Neuronal stem cell (in vitro differentiated cells): ENCODE measurements at places on chromosomes 1 and 21.

DNA sequence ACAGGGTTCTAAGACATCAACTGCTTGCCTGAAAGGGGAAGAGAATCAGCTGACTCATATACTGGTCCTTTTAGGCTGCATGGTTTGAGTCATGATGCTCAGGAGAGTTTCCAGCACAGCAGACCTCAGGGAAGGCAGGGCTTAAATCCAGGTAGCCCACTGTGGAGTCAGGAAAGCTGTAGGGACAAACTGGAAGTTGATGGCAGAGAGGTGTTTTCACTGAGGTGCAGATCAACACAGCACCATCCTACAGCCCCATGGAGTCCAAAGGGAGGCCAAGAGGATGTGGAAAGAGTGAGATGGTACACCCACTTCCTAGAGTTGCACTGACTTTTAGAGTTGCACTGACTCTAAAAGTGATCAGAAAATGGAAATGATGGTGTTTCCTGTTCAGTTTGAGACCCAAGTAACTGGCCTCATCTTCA lies 252.4 kb upstream of the DUSP10 start:
- no peak for DNase-seq

DNA sequence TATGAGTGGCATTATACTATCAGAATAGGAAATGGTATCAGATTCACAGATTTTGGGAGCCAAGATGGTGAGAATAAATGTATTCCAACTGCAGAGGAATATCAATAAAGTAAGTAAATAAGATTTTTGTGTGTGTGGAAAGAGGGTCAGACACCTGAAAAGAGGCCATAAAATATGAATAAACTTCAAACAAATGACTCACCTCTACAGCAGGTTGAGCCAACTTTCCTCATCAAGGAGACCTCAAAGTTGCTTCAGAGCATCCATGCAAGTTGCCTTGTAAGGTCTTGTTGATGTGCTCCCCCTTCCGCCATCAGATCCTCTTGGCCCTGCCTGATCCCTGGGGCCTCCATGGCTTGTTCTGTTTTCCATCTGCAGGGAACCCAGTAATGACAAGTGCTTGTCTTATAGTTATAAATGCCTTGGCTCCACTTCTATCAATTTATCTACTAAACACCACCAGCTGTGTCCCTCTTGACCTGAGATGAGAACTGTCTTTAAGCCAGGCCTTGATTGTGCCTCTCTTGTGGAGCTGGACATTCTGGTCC lies 775.6 kb downstream of the LTN1 start:
- no peak for DNase-seq

- DNase-seq: no peak
Observed at GRCh38 chr1:98034505-98034904, 113.7 kb upstream of the DPYD start.

DNA sequence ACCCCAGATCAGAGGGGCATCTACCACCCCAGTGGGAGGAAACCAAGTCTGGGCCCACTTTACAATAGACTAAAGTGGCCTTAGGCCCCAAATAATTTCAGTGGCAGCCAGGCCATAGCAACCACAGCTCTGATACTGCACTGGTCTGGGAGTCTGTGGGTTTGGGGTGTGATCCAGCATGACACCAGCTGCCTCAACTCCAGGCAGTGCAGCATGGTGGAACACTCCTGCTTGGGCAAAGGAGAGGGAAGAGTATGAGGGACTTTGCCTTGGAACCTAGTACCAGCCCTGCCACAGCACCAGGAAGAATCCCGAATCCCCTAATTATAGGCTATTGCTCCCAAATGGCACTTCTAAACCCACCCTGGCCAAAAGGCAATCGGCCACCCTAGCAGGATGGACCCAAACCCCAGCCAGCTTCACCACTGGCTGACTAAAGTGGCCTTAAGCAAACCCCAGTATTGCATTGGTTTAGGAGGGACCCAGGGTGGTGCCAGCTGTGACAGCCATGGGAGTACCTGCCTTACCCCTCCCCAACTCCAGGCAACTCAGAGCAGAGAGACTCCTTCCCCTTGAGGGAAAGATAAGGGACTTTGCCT lies 47.1 kb downstream of the PACC1 start:
- DNase-seq: no peak

DNA sequence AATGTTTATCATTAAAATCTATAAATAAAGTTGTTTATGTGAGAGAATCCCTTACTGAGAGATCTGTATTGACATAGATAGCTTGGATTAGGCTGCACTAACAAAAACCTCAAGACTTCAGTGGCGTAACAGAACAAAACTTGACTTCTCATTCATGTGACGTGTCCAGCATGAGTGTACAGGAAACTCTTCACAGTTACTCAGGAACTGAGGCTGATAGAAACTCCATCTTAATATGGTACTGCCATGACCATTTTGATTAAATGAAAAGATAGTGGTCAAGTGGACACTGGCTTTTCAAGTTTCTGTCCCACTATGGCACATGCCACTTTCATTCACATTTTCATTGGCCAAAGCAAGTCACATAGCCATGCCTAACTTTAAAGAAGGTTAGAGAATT lies 3.7 kb downstream of the ST3GAL3 start:
- no peak for DNase-seq

- DNase-seq: no peak
Observed at GRCh38 chr1:221839782-221840395, 98.0 kb upstream of the DUSP10 start.

- no peak for DNase-seq
Observed at GRCh38 chr1:218983433-218983832, 190.2 kb upstream of the LYPLAL1 start.

DNA sequence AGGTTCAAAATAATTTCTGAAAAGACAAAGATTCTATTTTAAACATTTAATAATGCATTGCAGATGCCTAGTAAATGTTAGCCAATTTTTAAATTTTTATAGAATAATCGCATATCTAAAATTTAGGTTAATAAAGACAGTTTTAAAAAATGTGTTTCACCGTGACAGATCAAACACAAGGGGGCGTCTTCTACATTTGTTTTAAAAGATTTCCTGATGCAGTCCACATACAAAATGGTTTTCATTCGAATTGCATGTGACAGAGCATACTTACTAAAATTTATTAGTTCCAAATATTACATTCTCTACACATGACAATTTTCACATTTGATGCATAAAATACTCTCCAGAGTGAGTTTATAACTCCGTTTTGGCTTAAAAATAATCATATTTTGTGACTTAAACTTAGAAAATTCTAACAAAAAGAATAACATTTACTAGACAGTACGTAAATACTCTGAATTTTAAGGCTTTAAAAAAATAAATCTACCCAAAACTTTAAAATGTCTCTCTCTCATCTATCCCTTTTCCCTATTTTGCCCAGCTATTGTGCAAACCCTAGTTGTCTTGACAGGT lies 75.5 kb downstream of the ADAMTS1 start:
- DNase-seq: no peak

- no peak for DNase-seq
Observed at GRCh38 chr1:50329332-50329932, 93.8 kb downstream of the DMRTA2 start.

- peak; percentile 48 for DNase-seq
Observed at GRCh38 chr1:240189386-240189989, 97.8 kb downstream of the FMN2 start.

GRCh38 chr1:212618466-212619210 lies 10.1 kb downstream of the ATF3 start:
- no peak for DNase-seq

DNA sequence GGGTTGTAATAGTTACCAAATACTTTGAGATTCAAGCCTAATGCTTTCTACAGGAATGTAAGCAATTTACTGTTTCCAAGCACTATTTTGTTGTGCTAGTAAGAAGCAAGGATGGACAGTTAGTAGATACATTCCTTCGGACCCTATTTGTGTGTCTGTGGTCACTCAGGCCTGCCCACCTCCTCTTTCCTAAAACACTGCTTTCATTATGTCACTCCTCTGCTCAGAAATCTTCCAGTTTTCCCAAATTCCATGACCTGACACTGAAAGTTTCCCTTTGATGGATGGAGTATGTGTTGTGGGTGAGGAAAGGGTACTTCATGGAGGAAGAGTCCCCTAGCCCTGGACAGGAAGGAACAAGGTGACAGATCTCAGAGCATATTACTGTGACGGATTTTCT lies 141.1 kb downstream of the DISP1 start:
- no peak for DNase-seq

- no peak for DNase-seq
Observed at GRCh38 chr1:98963064-98963758, 41.5 kb downstream of the PLPPR5 start.

GRCh38 chr1:54615531-54616279 lies 7.6 kb downstream of the FAM151A start:
- DNase-seq: no peak

DNA sequence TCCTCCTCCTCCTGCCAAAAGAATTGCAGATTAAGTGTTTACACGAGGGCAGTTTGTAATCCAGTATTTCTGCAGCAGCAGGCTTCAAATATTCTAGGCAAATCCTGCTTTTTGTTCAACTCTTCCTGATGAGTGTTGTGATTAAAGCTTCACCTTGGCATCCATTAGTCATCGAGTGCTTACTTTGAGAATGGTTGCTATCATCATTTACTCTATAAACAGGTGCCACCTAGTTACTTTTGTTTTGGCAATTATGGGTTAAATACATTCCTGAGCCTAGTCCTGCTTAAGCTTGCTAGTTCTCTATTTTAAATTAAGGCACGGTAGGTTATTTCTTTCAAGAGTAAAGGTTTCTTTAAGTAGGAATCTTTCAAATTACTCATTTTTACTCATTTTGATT lies 20.3 kb downstream of the PDC start:
- no peak for DNase-seq

- DNase-seq: no peak
Observed at GRCh38 chr1:82090104-82090503, 289.4 kb downstream of the ADGRL2 start.

- DNase-seq: peak; percentile 8
Observed at GRCh38 chr1:178461104-178461503, 35.7 kb downstream of the CLEC20A start.

DNA sequence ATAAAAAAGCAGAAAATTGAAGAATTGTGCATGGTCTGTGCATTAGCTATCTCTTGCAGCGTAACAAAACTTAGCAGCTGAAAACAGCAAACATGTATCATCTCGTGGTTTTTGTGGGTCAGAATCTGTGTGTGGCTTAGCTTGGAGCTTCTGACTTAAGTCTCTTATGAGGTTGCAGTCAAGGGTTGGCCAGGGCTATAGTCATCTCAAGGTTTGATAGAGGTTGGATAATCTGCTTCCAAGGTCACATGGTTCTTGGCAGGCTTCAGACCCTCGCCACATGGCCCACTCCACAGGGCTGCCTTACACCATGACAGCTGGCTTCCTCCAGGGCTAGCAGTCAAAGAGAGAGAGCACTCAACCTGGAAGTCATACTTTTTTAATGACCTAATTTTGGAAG lies 35.9 kb downstream of the CNST start:
- no peak for DNase-seq

- no peak for DNase-seq
Observed at GRCh38 chr1:161012420-161012819, 8.5 kb downstream of the F11R start.

GRCh38 chr1:71899881-71900280 lies 382.5 kb downstream of the NEGR1 start:
- DNase-seq: no peak

GRCh38 chr1:227490478-227490877 lies 72.9 kb upstream of the ZNF678 start:
- no peak for DNase-seq

- no peak for DNase-seq
Observed at GRCh38 chr21:43266534-43266933, 97.7 kb downstream of the CRYAA start.

- no peak for DNase-seq
Observed at GRCh38 chr1:28370239-28371009, 884 bp downstream of the PHACTR4 start.

DNA sequence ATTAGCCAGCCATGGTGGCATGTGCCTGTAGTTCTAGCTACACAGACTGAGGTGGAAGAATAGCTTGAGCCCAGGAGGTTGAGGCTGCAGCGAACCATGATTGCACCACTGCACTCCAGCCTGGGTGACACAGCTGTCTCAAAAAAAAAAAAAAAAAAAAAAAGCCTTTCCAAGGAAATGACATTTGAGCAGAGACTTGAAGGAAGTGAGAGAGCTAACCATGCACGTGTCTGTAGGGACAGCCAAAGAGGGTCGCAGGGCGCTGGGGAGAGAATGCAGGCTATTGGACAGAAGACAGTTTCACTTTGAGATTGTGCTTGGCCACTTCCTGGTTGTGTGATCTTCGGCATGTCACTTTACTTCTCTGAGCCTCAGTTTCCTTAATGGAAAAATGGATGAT lies 6.8 kb downstream of the HCRTR1 start:
- no peak for DNase-seq

GRCh38 chr1:30981172-30981571 lies 72.6 kb upstream of the SDC3 start:
- no peak for DNase-seq

DNA sequence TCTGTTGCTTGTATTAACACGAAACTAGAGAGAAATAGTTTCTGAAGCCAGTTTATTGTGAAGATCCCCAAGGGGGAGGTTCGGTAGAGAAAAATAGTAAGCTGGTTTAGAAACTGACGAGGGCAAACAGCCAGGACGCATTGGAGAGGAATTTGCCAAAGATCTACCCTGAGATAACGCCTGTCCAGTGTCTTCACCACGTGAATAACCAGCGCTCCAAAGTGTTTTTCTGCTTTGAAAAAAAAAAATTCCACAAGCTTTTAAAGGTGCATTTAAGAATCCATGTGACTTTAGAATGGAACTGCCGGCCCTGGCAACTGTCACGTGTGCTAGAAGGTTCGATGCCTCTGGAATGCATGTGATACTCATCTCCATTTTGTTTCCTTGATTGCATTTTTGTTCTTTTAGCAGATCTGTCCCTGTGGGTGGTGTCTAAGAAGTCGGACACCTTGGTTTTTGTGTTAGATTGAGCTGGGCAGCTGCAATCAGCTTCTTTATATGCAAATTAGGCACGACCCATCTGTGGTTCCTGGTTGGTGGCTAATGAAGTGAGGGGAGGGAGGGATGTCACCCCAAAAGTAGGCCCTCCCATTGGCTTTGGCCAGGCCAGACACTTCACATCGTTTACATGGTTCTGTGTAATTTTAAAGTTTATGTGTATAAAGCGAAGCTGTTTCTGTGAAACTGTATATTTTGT lies 1.3 kb upstream of the THAP3 start:
- no peak for DNase-seq

GRCh38 chr21:16330082-16330907 lies 600.5 kb downstream of the USP25 start:
- peak; percentile 62 for DNase-seq

GRCh38 chr21:26593800-26594199 lies 20.7 kb upstream of the CYYR1 start:
- DNase-seq: no peak

DNA sequence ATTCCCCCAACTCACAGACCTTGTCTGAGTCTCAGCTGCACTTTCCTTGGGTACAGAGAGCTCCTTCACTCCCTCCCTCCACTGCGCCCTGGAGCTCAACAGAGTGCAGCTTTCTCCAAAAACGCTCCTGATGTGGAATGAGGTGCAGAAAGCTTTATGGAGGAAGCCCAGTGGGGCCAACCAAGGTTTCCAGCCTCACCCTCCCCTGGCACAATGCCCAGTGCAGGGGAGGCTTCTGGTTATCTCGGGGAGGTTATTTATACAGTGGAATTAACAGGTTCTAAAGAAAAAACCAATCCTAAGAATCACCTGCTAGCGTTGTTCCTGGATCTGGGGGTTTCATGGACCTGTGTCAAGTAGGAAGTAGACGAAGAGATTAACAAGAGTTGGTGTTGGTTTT lies at the start of gene ITLN1:
ITLN1 (minus strand) TSS at position 139 of the 400 bp plus-strand sequence. CDS start 303 bp downstream, outside the sequence.
- no peak for DNase-seq
